ENCODE measurements at places on chromosomes 12 and 14. TPM values are rescaled to one million over a fixed set of nuclear protein-coding genes. Genes with fewer than 3 reads are reported as not detected.
A peak's percentile ranks its signal among the peaks of the same experiment; 100 is the strongest.

DNA sequence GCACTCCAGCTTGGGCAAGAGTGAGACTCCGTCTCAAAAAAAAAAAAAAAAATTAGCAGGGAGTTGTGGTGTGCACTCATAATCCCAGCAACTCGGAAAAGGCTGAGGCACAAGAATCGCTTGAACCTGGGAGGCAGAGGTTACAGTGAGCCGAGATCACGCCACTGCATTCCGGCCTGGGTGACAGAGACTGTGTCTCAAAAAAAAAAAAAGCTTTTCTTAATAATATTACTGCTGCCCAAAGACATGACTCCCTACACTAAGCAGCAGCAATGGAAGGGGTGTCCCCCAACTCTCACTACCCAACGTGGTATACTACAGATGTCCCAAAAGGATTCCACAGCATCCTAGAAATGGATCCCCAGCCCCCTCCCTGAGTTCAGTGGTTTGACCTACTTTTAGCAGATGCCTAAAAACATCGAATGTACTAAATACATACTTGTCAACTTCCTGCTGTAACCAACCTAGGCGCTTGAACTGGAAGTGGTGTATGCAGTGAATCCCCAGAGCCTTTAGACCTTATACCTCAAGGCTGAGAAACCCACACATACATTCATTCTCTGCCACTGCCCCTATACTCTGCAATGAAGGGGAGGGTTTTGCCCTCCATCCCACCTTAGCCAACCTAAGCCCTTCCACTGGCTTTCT is 8.5 kb upstream of the FKBP11 start:
- DNase-seq, result no peak

DNA sequence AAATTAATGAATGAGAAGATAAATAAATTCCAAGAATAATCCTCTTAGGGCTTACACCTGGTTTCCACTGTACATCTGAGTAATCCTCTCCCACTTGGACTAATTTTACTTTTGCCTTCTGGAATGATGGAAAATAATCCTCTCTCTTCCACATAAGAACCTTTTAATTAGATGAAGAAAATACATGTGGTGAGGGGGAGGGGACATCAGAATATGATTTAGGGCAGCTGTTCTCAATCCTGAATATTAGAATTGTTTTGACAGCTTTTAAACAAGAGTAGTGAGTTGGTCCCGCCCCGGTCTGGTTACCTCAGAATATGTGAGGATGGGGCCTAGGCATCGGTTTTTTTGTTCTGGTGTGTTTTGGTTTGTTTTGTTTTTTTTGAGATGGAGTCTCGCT is 51.5 kb downstream of the HECTD4 start:
- DNase-seq, result no peak

DNA sequence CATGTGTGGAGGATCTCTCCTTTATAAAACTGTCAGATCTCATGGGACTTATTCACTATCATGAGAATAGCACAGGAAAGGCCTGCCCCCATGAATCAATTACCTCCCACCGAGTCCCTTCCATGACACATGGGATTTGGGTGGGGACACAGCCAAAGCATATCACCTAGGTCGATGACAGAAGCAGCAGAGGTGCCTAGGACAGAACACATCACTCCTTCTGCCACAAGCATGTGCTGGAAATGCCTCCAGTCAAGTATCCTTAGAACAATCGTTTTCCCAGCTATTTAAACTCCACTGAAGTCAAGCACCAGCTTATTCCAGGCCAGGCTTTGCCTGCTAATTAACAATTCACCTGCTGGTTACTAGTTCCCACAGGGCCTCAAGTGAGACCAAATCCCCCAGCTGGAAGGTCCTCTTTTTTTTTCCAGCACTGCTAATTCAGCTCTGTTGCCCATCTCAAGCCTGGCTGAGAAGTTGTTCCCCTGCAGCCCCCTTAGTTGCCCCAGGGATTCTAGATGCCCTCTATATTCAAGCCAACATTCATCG is 212.3 kb upstream of the NUDT4 start:
- no peak for DNase-seq

DNA sequence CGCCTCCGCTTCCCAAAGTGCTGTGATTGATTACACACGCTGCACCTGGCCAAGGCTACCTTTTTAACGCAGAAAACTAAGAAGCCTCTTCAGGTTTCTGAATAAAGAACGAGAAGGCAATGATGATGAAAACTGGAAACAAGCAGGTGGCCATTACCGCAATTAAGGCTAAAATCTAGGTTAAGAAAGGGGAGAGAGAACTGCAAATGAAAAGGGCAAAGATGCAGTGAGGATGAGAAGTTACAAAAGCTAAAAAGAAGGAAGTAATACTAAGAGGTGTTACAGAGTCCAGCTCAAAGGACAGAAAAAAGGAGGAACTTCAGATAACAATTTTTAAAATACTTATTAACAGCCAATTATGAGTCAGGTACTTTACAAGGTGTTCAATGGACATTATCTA is 79.7 kb downstream of the DUSP16 start:
- no peak for DNase-seq

DNA sequence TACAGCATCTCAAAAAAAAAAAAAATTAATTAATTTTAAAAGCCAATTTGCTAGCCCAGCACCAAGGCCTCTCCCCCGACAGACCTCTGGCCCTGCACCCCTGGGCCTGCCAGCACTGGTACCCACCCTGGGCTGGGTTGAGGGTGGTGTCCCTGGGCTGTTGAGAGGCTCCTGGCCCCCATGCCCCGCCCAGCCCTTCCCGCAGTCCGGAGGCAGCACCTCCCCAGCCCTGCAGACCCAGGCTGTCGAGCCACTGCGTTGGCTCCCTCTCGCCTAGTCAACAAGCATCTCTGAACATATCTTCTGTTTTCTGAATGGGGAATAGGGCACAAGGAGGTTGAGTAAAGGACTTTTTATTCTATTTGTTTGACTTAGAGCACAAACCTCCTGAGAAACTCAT is 87.1 kb downstream of the FBXL14 start:
- DNase-seq, result no peak

- peak; percentile 75 for DNase-seq
Measured at GRCh38 chr14:71725922-71726579, 206.2 kb upstream of the RGS6 start.

The RNF212B gene
- polyA plus RNA-seq, result not detected

The OR11G2 gene
- polyA plus RNA-seq, result not detected

The PABPN1 gene
- polyA plus RNA-seq, result 188 TPM

Measured in muscle of arm (tissue), 14 donors.